ENCODE measurements at places on chromosomes 2 and 18.

DNA sequence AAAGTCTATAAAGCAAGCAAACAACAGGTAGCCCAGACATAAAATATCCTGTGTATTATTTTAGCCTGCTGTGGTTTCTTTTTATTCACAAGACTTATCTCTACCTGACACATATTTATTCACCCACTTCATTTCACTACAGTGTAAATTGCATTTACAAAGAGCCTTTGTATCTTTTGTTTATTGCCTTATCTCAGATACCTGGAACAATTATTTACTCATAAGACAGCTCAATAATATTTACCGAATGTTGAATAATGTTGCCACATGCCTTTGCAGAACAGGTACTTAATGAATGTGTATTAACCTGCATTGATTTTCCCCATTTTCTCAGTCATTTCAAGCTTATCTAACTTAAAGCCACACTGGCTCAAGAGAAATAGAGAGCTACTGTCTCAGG lies 603.6 kb downstream of the FBXO15 start:
- no peak for DNase-seq

- no peak for DNase-seq
Observed at GRCh38 chr18:63603772-63604171, 16.6 kb downstream of the SERPINB13 start.

- no peak for DNase-seq
Observed at GRCh38 chr2:23492337-23492675, 107.3 kb downstream of the KLHL29 start.

DNA sequence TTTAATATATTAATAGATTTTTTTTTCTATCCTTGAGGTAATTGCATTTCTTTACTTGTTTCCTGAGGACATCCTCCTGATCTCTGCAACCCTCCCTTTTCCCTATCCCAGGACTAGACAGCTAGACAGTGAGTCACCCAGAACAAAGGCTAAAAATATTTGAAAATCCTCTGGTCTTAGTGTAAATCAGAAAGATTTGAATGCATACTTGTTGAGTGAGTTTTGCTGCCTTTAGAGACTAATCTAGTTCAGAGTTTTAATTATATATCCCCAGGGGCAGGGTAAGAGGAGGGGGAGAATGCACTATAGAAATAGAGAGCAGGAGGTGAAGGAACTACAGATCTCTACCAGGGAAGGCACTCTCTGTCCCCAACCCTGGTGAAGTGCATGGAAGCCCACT lies 202.3 kb upstream of the TCF4 start:
- no peak for DNase-seq

DNA sequence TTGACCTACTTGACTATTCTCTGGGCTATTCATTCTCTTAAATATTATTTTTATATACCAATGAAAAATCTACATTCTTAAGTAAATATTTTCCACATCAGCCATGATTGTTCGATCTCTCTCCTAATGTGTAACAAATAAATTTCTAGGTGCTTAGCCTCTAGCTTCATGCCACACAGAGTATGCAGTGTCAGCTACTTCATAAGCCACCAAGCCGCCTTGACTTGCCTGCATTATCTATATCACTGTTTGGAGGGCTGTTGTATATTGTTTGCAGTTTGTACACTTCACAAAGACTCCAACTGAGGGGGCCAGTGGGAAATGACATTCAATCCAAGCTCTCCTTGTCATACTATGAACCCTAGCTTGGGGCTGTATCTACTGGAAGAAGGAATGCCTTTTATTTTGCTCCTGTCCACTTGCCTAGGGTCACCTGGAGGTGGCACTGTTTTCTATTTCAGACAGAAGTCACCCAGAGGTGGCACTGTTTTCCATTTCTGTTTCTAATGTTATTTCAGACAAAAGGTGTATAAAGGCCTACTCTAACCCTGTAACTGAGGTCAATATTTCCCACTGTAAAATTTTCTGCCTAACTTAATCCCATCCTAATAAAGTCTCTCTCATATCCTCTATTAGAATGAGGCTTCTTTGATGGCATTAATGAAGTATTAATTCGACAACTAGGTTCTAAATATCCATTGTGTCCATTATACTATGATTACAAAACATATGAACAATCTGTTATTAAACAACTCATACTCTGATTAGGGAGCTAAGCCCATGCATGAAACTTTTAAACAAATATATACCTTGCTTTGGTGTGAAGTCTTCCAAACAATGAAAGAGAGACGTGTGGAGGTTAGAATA lies 36.4 kb downstream of the COL5A2 start:
- DNase-seq, result no peak

DNA sequence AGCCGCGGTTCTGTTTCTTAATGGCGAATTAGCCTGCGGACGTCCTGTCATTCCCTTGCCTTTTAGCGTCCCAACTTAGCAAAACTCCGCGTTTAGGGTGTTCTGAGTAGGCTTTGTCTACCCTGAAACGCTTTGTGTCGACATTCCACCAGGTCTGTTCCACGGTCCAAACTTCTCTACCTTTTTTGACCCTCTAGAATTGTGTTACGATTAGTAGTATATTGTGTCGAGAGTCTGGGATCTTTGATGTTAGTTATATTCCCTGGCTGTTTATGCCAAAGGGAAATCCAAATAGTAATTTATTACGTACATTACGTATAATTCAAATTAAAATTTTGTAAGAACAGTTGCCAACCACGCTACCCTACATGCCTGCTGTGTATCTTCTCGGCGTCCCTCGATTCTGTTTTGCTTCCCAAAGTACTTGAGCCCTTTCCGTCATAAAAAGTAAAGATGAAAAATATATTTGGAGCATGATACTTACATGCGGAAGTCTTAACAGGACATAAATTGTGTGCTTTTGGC lies 495 bp upstream of the TTC32 start:
- no peak for DNase-seq

DNA sequence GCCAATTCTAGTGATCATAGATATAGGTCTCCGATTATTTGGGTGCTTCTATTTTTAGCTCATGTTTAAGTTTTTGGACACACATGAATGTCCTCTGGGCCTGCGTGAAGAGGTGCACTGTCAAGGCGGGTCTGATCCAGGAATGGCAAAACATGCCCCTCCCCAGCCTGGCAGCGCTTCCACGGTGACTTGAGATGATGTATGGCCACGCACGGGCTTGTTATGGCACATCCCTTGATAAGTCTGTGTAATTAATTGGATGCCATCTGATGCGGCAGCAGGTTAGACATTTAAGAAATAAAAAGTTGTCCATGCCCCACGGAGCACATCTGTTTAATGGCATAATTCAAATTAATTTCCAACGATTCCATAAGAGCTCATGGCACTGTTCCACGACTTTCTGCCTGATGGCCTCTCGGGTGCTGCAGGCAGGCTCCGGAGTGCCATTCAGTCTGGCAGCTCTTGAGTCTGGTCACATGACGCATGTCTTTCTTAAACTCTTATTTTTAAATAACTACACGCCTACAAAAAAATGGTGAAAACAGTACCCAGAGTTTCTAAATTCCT lies 151.4 kb downstream of the ACKR3 start:
- DNase-seq, result no peak

- no peak for DNase-seq
Observed at GRCh38 chr2:66782780-66783361, 347.9 kb downstream of the MEIS1 start.

GRCh38 chr2:190859347-190860297 lies 21.0 kb upstream of the GLS start:
- no peak for DNase-seq

DNA sequence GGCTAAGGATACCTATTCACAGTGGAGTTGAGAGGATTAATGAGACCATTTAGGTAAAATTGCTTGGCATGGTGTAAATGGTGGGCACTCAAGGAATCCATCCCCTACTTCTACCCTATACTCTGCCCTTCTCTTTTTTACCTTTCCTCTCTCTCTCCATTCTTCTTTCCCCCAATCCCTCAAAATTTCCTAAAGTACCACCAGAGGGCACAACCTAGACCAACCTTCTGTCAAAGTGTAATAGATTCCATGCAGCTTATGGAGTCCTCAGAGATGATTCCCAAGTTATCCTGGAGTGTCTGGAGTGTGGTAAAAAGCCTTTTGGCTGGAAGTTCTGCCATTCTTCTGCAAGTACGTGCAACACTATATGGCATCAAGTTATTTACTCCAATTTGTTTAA lies 33.0 kb upstream of the CCDC195 start:
- no peak for DNase-seq

DNA sequence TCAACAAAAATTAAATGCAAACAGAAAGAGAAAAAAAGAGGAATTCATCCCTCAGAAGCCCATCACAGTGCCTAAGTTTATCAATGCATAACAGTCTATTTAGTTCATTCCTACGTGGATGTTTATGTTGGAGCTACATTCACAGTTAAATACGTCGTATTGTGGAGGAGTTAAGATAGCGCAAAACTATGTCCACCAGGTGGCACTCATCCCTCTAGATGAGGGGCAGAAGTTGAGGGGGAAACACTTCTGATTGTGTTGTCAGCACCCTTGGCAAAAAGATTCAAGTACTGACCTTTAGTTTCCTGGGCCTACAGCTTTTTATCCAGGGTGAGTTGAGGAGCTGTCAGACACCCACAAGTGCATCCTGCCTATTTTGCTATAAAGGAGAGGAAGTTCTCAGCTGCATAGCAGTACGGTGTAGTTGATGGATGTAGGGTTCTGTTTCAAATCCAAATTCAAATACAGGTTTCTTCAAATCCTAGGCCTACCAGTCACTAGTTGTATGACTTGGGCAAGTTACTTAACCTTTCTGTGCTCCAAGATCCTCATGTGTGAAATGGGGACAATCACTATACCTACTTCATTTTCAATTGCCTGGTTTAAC lies 26.8 kb upstream of the MYO1B start:
- no peak for DNase-seq

DNA sequence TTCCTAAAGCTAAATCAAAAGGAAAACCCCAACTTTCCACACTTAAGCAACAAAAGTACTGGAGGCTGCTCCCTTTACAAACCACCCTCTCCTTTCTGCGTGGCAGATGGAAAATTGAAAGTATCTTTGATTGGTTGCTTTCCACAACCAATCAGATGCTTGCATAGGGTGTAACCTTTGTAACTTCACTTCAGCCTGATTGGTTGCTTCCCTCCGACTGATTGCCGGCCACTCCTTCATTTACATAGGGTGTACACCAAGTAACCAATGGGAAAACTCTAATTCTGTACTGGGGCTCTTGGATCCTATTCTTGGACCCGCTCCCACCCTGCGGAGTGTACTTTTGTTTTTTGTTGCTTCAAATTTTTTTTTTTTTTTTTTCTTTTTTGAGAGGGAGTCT lies 297.7 kb downstream of the NCKAP5 start:
- no peak for DNase-seq

- DNase-seq, result no peak
Observed at GRCh38 chr2:14616342-14616741, 16.2 kb upstream of the LRATD1 start.

GRCh38 chr18:44599412-44599811 lies 81.3 kb upstream of the SETBP1 start:
- no peak for DNase-seq

GRCh38 chr2:176733698-176734430 lies 464.6 kb downstream of the MTX2 start:
- DNase-seq, result no peak

DNA sequence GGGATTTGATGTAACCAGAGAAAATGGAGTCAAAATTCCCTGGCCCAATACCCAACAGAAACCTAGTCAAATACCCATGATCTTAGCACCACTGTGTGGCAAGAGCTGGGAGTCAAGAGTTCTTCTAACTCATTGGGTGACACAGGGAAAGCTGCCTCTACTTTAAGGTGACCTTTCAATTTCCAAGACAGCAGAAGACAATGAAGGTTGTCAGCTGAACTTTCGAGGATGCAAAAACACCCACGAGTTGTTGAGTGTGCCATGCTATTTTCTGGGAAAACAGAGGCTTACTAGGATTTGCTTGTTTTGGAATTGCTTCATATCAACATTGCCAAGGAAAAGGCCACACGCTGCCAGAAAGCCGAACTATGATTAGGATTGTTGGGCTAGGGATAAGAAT lies 61.6 kb upstream of the CYRIA start:
- no peak for DNase-seq

DNA sequence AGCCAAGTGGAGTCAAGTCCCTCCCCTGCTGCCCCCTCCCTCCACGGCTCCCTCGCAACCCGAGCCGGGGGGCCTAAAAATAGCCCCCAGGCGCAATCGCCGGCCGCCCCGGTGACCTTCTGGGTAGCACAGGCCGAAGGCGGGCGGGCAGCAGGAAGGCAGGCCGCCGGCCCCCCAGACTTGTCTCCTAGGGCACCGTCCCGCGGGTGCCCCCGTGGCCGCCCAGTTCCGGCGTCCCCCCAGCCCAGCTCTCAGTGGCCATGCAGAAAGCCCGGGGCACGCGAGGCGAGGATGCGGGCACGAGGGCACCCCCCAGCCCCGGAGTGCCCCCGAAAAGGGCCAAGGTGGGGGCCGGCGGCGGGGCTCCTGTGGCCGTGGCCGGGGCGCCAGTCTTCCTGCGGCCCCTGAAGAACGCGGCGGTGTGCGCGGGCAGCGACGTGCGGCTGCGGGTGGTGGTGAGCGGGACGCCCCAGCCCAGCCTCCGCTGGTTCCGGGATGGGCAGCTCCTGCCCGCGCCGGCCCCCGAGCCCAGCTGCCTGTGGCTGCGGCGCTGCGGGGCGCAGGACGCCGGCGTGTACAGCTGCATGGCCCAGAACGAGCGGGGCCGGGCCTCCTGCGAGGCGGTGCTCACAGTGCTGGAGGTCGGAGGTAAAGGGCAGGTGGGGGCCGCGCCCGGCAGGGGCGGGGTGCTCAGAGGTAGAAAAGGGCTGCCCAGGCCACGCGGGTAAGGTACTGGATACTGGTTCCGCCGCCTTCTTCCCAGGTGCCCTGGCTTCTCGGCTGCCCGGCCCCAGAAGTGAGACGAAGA lies at the start of gene SPEG:
TSS of gene SPEG (plus strand) at position 126 of the 808 bp plus-strand sequence. CDS start at position 261, 135 bp downstream.
- no peak for DNase-seq

DNA sequence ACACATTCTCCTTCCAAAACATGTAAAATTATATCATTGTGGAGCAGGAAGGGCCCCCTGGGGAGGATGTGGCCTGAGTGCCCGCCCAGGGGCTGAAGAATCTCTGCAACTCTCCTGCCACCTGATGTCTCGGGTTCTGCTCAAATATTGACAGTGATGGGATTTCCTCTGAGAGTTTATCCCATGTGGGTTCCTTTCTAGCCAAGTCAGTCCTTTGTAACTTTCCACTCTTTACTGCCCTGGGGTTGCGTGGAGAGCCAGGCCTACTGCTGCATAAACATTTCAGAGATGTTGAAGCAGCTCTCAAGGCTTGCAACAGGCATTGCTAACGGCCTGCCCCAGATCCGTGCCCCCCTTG lies 4.0 kb upstream of the RAB17 start:
- DNase-seq, result no peak
